ENCODE measurements at places on chromosomes 16 and 17.
A peak's percentile ranks its signal among the peaks of the same experiment; 100 is the strongest.

DNA sequence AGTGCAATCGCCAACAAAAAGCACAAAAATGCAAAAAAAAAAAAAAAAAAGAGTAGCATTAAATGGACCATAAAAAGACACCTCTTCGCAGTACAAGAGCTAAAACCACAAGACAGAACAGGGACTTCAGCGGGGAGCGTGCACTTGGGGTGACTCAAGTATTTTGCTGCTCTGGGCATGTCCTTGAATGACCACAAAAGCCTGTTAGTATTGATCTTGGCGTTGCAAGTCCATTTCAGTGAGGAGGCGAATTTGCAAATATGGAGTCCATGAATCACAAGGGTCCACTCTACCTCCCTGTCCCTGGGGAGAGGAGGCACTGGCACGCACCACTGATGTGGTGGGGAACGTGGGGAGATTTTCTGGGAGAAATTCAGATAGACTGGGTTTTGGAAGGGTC, 78.9 kb downstream of the CNGB1 start:
- no peak for DNase-seq

- DNase-seq, result no peak
Observed at GRCh38 chr17:31509805-31510177, 118.3 kb downstream of the RAB11FIP4 start.

DNA sequence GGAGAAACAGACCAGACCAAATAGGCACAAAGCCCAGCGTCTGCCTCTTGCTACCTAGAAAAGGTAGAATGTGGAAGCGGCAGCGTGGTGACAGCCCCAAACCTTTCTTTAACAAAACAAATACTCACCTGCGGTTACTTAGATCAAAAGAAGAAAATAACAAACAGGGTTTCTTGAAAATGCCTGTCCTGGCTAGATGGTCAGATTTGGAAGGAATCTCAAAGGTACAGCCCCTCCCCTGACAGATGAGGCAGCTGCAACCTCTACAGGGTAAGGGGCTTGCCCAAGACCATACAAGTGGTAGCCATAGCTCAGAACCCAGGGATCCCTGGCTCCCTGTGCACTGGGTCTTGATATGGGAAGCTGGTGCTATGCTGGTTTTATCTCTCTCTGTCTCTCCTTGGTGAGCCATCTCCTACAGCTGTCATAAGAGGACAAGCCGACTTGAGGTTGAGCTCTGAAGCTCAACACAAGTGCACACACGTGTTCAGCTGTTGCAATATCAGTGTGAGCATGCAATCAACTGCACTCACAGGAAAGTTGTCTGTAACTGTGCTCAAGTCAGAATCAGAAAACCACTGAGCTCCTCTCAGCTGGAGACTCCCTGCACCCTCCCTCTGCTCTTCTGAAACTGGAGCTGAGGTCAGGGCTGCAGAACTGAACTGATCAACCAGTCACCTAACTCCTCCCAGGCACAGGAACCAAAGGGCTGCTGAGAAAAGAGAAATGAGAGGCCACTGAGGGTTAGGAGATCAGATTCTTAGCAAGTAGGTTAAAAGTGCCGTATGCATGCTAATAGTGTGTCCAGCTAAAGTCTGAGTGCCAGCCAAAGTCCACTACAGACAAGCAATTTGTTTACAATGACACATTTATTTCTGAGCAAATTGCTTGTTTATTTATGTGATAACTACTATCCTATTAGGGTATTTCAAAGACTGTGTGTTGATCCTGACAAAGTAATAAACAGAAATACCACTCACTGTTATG, 6.1 kb upstream of the RNF157 start:
- peak; percentile 94 for DNase-seq

DNA sequence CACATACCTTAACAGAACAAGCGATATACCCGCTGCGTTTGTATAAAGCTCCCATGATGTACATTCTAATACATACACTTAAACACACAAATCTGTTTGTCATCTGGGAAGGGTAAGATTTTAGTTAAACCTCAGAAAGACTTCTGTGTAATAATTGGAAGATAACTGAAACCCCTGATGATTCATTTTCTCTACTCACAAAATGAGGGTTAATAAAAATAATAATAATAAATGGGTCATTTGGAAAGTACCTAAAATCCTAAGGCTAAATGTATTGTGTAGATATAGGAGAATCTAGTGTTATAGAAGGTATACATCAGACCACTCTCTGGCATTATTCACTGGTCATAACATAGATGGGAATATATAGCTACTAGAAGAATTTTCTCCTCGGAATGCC, 64.7 kb upstream of the SOX9 start:
- no peak for DNase-seq

- no peak for DNase-seq
Observed at GRCh38 chr16:50739031-50739430, 2.9 kb upstream of the CYLD start.

- DNase-seq, result no peak
Observed at GRCh38 chr16:19005561-19006445, 22.1 kb downstream of the TMC7 start.

DNA sequence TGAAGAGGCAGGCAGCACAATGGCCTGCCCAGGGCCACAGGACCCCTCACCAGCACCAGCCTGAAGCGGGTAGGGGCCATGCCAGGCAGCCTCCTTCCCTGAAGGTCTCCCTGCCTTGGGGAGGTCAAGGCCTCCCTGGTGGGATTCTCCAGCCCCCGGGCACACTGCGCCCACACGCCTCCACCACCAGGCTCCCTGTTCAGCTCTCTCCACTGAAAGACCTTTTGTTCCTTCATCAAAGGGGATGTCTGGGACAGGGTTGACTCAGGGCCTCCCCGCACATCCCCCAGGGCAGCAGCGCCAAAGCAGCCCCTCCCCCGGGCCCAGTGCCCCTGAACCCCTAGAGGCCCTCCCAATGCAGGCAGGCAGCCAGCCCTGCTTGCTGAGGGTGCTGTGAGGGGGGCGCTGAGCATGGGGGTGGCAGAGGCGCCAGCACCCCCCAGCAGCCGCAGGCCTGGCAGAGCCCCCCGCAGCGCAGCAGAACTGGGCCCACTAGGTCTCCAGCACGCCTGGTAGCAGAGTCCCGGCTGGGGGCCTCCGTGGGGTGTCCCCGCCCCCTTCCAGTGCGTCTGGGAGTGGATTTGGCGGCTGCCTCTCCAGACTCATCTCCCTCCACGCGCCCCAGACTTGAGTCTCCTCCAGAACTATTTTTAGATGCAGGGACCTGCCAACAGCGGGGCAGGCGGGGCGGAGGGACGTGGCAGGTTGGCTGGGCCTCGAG, 13.1 kb downstream of the BCAR1 start:
- no peak for DNase-seq

GRCh38 chr16:46828943-46829342, 2.0 kb downstream of the C16orf87 start:
- DNase-seq, result no peak

GRCh38 chr17:2011411-2012371, 13.4 kb downstream of the RTN4RL1 start:
- DNase-seq, result peak; percentile 33

GRCh38 chr16:15776572-15776971, 80.3 kb downstream of the MYH11 start:
- DNase-seq, result no peak

- no peak for DNase-seq
Observed at GRCh38 chr17:69643686-69644085, 229.2 kb downstream of the MAP2K6 start.

GRCh38 chr16:28504707-28505404, 1.8 kb downstream of the IL27 start:
- DNase-seq, result no peak

DNA sequence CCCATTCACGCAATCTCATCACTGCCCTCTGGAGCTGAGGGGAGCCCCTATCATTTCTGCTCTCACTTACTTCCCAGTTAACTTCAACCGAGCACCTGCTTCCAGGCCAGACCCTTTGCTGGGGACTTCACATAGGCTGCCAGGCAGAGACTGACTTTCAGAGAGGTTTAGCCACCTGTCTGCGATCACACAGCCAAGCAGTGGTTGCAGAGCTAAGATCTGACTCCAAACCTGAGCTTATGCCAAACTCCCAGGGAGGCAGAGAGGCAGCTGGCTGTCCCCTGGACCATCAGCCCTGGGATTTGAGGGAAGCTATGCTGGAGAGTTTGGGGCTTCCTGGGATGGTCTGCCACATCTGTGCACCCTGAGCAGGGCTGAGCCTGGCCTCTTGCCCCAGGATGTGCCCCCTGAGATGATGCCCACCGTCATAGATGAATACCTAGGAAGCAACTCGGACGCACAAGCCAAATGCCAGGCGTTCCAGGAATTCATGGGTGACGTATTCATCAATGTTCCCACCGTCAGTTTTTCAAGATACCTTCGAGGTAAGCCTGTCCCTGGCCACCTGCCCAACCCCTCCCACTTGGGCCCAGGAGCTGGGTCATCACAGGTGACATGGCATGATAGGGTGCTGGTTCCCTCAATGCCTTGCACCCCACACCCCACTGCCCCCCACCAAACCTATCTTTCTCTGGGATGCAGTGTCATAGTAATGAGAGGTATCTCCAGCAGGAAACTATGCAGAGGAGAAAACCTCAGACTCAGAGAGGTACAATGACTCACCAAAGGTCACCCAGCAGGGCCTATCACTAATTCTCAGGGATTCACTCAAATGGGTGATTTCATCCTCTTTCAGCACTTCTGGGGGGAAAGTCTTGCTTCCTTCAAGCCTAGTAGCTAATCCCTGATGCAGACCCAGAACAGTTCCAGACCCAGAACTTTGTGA, 10.0 kb downstream of the CES3 start:
- no peak for DNase-seq

- no peak for DNase-seq
Observed at GRCh38 chr16:19135201-19135842, 21.6 kb downstream of the ITPRIPL2 start.

- no peak for DNase-seq
Observed at GRCh38 chr17:82175201-82175600, 37.4 kb downstream of the CCDC57 start.

GRCh38 chr16:68660359-68660795, 15.3 kb downstream of the CDH3 start:
- DNase-seq, result no peak

- no peak for DNase-seq
Observed at GRCh38 chr17:45093444-45094110, 32.5 kb downstream of the NMT1 start.

DNA sequence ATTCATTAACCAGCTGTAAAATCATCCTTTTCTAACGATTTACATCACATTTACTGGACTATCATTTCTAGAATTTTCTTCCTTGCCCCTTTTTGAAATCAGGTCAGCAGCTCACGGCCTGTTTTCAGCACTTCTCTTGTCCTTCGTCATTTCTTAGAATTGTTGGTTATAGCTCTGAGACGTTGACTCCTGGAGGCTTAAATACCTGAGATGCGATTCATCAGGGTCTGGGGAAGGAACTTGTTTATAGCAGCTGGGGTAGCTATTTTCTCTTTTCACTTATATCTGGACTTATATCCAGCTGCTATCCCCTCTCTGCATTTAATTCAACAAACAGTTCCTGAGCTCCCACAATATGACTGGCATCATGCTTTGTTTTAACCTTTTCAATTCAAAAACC, 338.7 kb upstream of the TNRC6C start:
- no peak for DNase-seq

GRCh38 chr16:51024703-51025102, 126.4 kb downstream of the SALL1 start:
- no peak for DNase-seq

- DNase-seq, result no peak
Observed at GRCh38 chr17:37553401-37553966, 55.7 kb downstream of the SYNRG start.

DNA sequence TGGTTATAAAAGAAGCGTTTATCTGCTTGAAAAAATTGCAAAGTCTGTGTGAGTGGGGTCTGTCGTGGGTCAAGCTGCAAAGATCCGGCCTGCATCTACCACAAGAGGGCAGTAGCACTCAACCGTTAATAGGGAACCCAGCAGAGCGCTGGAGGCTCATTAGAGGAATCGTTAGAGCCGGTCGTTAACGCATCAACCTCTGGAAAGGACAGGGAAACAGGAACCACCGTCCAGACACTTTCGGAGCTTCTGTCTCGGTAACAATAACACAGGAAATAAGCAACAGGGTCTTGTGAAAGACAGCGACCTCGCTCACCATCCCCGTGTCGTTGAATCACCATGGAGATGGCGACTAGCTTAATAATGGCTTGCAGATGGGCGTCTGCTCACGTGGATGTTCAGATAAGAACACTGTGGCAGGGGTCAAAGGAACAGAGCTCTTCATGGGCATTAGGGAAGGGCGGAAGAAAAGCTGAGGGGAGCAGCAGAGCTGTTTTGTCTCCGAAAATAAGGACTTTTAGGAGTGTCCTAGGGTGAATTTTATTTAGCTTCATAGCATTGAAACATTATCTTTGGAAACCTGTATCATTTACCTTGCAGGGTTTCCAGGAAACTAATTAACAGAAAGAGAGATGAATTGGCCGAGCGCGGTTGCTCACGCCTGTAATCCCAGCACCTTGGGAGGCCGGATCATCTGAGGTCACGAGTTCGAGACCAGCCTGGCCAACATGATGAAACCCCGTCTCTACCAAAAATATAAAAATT, 11.9 kb upstream of the NSRP1 start:
- DNase-seq, result peak; percentile 94

DNA sequence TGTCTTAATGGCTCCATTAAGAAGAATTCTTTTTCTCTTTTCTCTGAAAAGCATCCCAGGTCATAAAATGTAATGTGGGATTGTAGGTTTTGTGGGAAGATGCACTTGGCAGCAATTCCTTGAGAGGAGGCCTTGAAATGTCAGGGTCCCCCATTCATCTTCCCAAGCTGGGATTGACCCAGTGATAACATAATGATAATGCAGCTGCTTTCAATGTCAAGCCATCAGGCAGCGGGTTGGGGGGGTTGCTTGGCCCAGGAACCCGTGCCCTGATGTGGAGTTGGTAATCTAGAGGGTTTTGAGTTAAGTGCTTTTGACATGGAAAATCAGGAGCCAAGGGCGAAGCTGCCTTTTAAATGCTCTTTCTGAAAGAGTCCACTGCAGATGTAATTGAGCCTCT, 484.0 kb downstream of the WWOX start:
- no peak for DNase-seq

DNA sequence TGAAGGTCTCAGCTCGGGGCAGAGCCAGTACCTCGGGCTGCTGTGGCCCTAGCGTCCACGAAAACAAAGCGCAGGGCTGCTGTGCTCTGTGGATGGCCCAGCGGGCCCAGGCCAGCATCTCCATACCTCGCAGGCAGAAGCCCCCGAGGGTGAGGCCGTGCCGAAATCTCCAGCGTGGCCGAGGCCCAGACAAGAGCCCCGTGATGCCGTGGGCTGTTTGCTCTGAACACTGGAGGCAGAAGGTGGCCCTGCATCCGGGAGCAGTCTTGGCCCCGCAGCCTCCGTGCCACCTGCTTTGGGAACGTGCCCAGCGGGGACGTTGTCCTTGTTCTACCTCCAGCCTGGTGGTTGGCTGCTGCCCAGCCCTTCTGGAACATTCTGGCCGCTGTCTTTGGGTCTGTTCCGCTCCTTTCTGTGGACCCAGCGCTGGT, 121.4 kb downstream of the BANP start:
- DNase-seq, result no peak
